GM19239 (cell line): ENCODE measurements at places on chromosomes 2 and 18.

GRCh38 chr18:78627551-78628346 is 351.9 kb upstream of the SALL3 start:
- DNase-seq, result no peak

GRCh38 chr2:42028571-42029148 is 19.2 kb upstream of the PKDCC start:
- no peak for DNase-seq

DNA sequence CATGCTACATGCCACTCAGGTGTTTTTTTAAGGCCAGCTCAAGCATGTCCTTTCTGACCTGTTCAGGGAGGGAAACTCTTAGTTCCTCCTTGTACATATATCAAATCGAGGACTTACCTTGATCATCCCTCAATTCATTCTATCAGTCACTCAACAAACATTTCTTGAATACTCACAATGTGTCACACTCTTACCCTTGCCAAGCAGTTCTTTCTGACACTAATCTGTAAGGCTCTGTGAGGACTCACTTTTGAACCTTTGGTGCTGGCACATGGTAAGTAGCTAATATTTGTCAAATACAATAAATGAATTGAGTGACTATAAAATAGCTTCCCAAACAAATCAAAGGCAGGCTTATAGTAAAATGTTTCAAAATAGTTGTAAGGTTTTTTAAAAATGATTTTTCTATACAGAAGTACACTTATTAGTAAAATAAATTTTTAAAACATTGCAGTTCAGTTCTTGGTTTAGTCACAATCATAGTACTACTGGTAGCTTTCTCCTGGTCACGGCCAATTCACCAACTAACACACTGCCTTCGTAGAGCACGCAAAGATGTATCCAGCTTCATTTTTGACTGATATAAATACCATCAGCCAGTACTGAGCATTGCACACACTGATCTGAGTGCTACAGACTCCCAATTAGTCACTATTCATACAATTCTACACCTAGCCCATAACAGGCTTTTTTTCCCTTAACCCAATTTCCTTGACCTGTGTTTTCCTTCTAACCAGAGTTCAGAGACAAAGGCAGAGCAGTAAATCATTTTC is 50.9 kb downstream of the ZEB2 start:
- no peak for DNase-seq

DNA sequence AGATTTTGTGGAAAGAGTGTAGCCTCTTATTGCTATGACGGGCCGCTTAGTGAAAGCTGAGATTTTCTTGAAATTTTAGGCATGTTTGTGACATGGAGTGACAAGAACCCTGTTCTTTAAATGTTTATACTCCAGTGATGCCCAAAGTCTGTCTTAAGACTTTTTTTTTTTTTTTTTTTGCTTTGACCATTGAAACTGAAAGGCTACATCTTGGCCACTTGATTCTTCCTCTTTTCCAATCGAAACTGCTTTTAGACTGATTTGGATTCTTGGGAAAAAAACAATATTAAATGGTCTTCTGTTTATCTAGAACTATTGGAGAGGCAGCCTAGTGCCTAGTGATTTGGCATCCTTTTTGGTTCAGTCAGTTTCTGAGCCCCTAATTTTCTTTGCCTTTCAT is 2.4 kb upstream of the SLC8A1 start:
- no peak for DNase-seq

- no peak for DNase-seq
These were observed 23.5 kb downstream of the EMX1 start for GRCh38 chr2:72940786-72941185.

- no peak for DNase-seq
These were observed 101.4 kb downstream of the WDPCP start for GRCh38 chr2:63486861-63487290.

DNA sequence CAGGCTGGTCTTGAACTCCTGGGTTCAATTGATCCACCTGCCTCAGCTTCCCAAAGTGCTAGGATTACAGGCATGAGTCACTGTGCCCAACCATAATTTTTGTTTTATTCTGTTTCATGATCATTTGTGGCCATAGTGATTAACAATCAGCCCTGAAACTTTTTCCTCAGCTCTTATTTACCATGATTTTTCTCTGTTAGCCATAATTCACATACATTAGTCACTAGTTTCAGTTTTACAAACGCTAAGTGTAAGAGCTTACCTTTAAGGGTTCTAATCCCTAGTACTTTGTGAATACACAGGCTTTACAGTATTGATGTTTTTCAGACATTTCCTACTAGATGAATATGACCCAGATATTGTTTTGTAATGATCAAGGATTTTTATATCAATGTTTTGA is 216.1 kb downstream of the DPP4 start:
- DNase-seq, result no peak

GRCh38 chr2:120669971-120670370 is 65.7 kb upstream of the GLI2 start:
- DNase-seq, result no peak
